ENCODE measurements at places on chromosomes 3 and 15.

- DNase-seq, result no peak
Measured at GRCh38 chr3:136434429-136434828, 184.3 kb downstream of the PCCB start.

- DNase-seq, result no peak
Measured at GRCh38 chr3:195458316-195458717, 15.5 kb upstream of the ACAP2 start.

DNA sequence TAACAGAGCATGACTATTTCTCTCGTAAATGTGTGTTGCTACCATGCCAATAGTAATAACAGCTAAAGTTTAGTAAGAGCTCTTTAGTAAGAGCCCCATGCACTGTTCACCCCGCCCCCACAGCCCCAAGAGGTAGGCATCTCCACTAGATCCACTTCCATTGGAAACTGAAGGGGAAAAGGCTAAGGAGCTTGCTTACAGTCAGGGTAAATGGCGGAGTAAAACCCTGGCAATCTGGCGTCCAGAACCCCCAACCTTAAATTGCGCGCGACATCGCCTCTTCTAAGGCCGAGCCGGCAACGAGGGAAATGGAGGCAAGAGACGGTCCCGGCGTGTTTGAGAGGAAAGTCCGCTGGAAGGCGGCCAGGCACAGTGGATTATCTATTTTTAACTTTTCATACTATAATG is 654 bp upstream of the C3orf38 start:
- no peak for DNase-seq

- DNase-seq, result no peak
Measured at GRCh38 chr3:170941551-170941950, 33.1 kb upstream of the EIF5A2 start.

GRCh38 chr3:134378384-134378783 is 4.1 kb upstream of the AMOTL2 start:
- DNase-seq, result peak; percentile 77

GRCh38 chr15:41490355-41490754 is 3.3 kb upstream of the ITPKA start:
- DNase-seq, result no peak

- no peak for DNase-seq
Measured at GRCh38 chr3:135994708-135995337, 29.3 kb downstream of the PPP2R3A start.

- DNase-seq, result no peak
Measured at GRCh38 chr3:191802671-191803070, 341.7 kb downstream of the PYDC2 start.

- DNase-seq, result no peak
Measured at GRCh38 chr3:177314897-177315296, 117.6 kb upstream of the TBL1XR1 start.

- no peak for DNase-seq
Measured at GRCh38 chr3:62718515-62719320, 156.5 kb downstream of the CADPS start.

DNA sequence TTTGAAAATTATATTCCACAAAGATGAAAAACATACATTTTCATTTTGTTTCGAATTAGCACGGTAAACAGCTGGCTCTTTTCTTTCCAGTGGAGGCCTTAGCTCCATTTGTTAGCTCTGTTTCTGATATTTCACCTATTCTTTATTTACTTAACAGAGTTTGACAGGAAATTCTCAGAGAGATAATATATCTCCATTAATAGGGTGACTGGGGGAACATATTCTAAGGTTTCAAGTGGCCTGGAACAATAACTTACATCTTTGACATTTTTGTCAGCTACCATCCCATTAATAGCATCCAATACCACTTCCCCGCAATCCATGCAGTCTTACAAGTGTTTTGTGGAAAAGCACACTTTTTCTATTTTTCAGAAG is 577.6 kb upstream of the MDFIC2 start:
- DNase-seq, result no peak
